Epithelial cell of umbilical artery (primary cell): ENCODE measurements at places on chromosomes 5 and 9. TPM values are rescaled to one million over a fixed set of nuclear protein-coding genes. Genes with fewer than 3 reads are reported as not detected.

Gene ADAM19
- total RNA-seq, result 23.3 and 35.1 TPM in 2 replicates

Gene FCHO2
- total RNA-seq, result 9.1 and 12.0 TPM in 2 replicates

Gene OR1J2
- not detected in 2 replicates for total RNA-seq

Gene RASEF
- under 0.01 TPM in 2 replicates for total RNA-seq

Gene FUT7
- not detected in 2 replicates for total RNA-seq

Gene CAST
- 70.8 and 88.0 TPM in 2 replicates for total RNA-seq

Gene IFNA21
- not detected in 2 replicates for total RNA-seq

Gene HBEGF
- total RNA-seq, result 13.4 and 26.3 TPM in 2 replicates

Gene GABRA6
- not detected in 2 replicates for total RNA-seq

Gene NUTM2G
- not detected in 2 replicates for total RNA-seq

Gene LCN1
- not detected in 2 replicates for total RNA-seq

Gene ANKRD34B
- total RNA-seq, result not detected in 2 replicates
